Heart left ventricle (tissue), 16 donors: ENCODE measurements at places on chromosomes 7 and 10. TPM values are rescaled to one million over a fixed set of nuclear protein-coding genes. Genes with fewer than 3 reads are reported as not detected.

TRIL gene
- total RNA-seq: 4.5 TPM

RELN gene
- total RNA-seq: 1.3 TPM

PNLIPRP2 gene
- not detected for total RNA-seq

MYOZ1 gene
- 1.1 TPM for total RNA-seq

TMEM229A gene
- not detected for total RNA-seq

- no peak for DNase-seq
Measured at GRCh38 chr10:127577376-127578258, 28.5 kb downstream of the NPS start.

DNA sequence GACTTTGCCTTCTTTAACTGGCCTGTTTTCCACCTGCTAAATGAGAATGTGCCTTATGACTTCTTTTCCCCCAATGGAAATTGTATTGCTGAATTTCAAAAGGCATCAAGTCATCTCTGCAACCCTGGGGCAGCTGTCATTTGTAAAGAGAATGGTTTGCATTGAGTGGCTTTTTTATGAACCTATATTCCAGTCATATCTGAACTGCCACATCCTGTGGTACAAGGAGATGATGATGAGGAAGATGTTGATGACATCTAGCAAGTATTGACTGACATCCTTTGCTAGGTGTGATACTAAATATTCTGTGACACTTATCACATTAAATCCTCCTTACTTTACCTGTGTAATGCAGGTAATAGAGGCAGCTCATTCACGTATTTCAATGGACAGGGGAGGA lies 88.3 kb upstream of the KIAA1217 start:
- DNase-seq: no peak

DNA sequence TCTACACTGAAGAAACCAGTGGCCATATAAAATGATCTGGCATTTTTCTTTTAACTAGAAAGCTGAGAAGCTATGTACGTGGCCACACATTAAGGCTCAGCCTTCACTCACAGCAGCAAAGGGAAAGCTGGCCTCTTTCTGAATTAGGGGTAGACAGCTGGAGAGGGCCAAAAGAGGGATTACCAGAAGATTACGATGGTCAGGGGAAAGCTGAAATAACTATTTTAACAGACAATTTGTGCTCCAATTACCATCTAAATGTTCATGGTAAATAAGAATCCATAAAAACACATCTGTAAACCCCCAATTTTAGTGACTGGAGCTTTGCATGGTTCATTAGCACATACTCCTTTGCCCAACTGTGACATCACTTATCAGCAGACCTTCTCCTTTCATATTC lies 314.3 kb downstream of the HPSE2 start:
- DNase-seq: no peak

DNA sequence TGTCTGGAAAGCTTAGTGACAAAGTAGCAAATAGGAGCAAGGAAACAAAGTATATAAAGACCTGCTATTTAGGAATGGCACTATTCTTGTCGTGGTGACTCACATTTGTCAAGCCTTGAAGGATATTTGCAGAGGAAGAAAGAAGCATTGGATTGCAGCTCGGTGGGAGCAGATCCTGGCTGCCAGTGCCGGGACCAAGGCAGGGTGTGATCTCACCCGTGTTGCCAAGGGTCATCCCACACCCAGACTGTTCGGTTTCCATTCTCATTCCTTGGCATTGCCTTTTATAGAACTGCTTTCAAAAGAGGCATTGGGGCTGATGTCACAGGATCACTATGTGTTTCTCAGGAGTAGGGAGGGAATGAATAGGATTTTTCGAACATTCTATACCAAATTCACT lies 176.2 kb downstream of the GALNT17 start:
- DNase-seq: peak; percentile 43

DNA sequence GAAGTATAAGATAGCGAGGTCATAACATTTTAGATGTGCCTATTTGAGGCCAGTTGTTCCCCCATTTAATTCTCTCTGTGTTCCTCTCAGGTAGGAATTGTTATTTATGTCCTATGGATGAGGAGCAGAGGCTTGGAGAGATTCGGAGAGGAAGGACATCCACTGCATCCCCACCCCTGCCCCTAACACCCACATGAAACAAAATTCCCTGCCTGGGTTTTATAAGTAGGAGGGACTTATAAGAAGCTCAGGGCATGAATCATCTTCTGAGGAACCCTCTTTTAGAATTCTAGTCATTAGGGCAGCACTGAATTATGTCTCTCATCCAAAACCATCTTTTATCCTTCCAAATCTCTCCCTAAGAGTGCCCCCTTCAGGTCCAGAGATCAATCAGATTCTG lies 5.0 kb downstream of the CHAT start:
- no peak for DNase-seq

- no peak for DNase-seq
Measured at GRCh38 chr7:100886142-100886935, 3.2 kb downstream of the UFSP1 start.

GRCh38 chr7:16431646-16432424 lies 10.5 kb upstream of the CRPPA start:
- DNase-seq: no peak
